ENCODE measurements at places on chromosomes 2 and 18.

GRCh38 chr18:58792086-58792485 is 72.6 kb upstream of the ZNF532 start:
- no peak for DNase-seq

DNA sequence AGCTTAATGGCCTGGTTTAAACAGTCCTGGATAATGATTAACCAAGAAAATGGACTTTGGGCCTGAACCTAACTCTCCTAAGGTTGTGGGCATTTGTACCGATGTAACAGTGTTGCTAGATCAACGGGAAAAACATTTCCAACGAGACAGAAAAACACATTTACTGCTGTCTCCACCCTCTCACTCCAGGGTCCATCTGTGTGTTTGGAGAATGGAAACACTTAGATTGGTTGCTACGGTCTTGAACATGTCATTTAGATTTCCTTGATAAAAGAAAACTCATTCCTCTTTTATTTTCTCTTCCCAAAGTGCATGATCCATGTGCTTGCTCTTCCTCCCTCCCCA is 88.0 kb downstream of the SOCS6 start:
- DNase-seq = no peak

GRCh38 chr2:220123751-220124150 is 496.3 kb downstream of the SLC4A3 start:
- DNase-seq = no peak

DNA sequence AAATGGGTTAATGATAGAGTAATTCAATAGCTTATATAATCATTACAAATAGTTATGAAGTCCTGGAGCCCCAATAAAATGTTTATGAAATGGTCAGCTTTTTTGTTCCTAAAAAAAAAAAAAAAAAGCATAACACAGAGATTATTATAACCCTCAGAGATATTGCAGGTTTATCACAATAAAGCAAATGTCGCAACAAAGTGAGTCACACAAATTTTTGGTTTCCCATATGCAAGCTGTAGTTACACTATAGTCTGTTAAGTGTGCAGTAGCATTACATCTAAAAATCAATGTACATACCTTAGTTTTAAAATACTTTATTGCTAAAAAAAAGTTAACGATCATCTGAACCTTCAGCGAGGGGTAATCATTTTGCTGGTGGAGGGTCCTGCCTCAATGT is 20.0 kb downstream of the WDFY1 start:
- no peak for DNase-seq

GRCh38 chr2:174074831-174075230 is 109.7 kb upstream of the SP3 start:
- no peak for DNase-seq

DNA sequence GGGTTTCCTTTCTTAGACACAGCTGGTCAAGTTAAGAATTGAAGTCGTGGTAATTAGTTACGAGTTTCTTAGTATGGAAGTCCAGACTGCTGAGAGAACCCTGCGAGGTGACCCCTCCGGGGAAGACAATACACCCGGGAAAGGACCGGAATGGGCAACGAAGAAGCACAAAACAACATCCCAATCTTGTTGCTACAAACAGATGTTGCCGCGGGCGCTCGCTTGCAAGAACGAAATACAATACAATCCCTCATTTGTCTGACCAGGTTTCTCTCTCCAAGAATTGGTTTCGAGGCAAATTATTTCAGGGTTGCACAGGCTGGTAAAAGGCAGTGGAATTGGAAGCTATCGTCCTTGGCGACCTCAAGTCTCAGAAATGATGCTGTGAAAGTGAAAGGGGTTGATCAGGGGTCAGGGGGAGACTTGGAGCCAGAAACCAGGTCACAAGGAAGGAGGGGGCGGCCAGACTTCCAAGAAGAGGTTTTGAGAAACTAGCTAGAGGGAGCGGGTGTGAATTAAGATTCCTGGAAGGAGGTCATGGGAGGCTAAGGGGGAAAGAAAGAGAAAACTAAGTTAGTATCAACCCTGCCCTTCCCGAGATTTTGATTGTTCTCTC is 401.9 kb downstream of the HRH4 start:
- no peak for DNase-seq

- no peak for DNase-seq
Observed at GRCh38 chr2:23291239-23291638, 93.7 kb upstream of the KLHL29 start.

- no peak for DNase-seq
Observed at GRCh38 chr2:23114299-23114698, 270.7 kb upstream of the KLHL29 start.

DNA sequence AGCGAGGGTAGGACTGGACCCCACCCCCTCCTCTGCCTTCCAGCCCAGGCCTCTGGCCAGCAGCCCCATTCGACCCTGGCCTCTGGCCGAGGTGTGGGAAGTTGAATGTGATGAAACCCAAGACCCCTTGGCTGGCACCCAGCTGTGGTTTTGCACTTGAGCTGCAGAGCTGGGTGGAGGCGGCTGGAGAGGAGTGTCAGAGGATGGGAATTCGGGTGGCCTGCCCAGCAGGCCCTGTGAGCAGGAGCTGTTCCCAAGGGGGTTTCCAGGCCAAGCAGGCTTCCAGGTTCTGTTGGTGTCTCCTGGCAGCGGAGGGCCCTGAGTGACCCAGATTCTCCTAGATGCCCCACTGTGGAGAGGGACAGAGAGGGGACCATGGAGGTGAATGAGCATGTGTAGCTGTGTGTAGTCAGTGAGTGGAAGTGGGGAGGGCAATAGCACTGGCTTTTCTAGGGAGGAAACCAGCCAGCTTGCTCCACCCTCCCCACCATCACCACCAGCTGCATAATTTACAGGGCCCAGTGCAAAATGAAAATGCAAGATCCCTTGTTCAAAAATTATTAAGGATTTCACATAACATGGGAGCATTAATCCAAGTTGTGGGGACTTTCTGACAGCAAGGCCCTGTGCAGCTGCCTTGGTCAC is 172.2 kb upstream of the HAAO start:
- DNase-seq = no peak

DNA sequence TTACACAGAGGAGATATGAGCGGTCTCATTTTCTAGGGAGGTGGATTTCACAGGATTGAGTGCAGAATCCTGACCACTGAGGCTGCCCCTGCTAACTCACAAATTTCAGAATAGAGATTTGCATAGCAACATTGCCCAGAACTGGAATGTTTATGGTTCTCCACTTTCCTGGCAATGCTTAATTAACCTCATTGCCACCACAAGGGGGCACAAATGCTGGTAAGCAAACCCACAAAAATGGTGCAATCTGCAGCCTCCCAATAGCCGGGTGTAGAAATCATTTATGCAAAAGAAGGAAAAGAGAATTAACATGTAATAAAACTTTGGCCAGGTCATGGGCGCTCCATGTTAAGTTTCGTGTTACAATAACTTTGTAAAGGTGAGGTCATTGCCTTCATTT is 112.4 kb downstream of the CYRIA start:
- DNase-seq = no peak

All from NCI-H1417 treated with DMSO at 0.1 percent for 48 hours (cell line).